SHP77 (cell line): ENCODE measurements at places on chromosomes 5 and 9.

GRCh38 chr9:98627296-98627695, 81.4 kb downstream of the GABBR2 start:
- no peak for DNase-seq

DNA sequence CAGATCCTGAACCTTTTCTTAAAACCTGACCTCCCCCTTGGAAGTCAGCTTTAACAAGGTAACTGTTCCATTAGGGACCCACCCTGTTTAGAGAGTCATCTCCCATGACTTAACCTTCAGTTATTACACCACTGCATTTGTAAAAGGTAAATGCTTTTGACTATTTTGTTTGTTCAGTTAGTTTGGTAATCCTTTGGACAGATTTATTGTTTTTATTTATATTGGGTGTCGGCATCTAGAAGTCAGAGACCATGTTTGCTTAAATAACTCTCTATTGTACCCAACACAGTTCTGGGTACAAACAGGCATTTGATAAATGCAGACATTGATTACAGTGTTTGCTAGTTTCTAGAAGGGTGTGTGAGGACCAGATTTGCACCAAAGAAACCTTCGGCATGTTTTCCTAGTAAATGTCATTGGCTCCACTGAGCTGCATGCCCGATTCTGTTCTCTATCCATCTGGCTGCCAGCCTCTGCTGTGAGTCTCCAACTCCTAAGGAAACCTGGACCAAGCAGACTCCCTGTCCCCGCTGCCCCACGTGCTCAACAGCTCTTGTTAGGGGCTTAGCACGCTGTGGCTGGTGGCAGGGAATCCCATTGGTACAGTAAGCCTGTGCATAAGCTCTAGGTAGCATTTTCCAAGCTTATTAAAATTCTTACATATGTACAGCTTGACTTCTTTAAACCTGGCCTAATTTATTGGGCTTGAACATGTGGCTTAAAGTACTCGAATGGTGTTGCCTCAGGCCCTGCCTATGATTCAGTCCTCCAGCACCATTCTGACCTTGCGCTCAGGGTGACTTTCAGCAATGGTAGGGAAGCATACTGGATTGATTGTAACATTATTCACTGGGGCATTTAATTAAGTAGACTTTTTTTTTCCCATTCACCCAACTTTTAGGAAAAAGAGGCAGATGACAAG, 6.6 kb downstream of the PCBD2 start:
- DNase-seq, result no peak

DNA sequence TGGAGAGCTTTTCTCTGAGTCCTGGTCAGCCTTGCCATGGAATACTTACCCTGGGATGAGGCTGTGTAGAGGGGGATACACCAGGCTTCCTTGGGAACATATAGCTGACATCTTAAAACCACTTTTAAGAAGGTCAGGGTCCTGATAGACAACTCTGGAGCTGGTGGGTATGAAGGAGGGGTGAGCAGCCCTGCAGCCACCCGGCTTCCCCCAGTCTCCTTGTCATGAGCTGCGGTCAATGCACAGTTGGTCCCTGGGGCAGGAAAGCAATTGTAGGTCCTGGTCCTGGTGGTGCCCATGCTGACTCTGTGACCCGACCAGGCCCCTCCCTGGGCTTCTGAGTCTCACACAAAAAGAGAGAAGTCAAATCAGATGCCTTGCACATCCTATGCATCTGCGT, 63.6 kb downstream of the MRPL36 start:
- DNase-seq, result no peak

GRCh38 chr5:88093765-88094164, 174.9 kb downstream of the TMEM161B start:
- no peak for DNase-seq

GRCh38 chr5:34616651-34617050, 39.5 kb upstream of the RAI14 start:
- DNase-seq, result no peak

DNA sequence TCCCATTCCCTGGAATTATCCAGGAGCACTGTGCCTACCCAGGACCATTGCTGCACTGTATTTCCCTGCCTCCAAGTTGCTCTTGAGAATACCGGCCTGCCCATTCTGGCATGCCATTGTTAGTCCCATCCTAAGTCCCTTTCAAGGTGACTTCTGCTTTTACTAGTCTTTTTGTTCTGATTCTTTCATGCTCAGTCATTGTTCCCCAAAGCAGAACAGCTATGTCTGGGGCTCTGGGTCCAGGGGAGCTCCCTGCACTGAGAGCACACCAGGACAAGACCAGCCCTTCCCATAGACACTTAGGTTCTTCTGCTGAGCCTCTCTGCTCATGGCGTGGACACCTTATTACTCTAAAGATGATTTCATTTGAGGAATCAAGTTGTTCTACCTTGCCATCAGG, 388.9 kb upstream of the KLF4 start:
- DNase-seq, result no peak

DNA sequence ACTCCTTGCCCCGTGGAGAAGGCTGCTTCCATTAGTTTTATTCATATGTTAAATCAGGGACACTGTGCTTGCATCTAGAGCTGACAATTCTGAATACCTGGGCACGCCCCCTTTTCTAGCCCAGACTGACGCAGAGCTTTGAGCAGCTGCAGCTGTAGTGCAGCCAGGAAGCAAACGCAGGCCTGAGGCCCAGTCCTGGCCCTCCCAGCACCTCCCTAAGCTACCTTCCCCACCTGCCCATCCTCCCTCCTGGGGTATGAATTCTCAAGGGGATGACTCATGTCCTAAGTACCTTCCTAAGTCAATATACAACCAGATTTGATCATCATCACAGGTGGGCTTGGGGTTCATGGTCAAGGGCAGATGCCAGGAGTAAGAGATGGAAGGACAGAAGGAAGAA, 3.5 kb downstream of the PHF19 start:
- DNase-seq, result peak; percentile 46

DNA sequence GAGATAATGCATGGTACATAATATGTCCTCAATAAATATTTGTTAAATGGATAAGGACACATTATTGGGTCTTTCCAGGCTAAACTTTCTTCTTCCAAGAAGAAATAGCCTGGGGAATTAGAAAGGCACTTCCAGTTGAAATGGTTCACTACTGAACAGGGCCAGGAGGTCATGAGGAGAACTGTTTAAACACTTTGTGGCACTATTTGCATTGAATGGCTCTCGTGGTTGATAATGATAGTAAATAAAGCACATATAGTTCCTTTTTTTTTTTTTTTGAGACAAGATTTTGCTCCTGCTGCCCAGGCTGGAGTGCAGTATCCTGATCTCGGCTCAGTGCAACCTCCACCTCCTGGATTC, 19.9 kb upstream of the CAST start:
- no peak for DNase-seq

- DNase-seq, result peak; percentile 72
These were observed 19.6 kb upstream of the LIX1 start for GRCh38 chr5:97162045-97162444.

- no peak for DNase-seq
These were observed 368.1 kb downstream of the TLE4 start for GRCh38 chr9:79939819-79940218.

DNA sequence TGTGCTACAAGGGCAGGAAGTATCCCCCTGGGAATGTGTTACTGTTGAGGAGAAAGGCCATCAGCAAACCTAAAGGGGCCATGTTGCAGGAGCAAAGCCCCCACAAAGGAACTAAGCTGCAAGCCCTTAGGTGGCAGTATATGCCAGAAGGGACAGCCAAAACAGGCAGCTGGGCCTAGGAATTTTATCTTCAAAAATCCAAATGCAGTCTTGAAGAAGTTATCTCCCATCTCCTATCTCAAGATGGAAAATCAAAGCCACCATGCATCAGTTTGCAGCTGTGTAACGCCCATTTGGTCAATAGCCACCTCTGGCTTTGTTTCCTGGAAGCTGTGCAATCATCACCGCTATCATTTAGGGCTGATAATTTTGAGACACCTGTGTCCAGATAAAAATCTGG, 400.3 kb downstream of the ARHGEF28 start:
- DNase-seq, result no peak

DNA sequence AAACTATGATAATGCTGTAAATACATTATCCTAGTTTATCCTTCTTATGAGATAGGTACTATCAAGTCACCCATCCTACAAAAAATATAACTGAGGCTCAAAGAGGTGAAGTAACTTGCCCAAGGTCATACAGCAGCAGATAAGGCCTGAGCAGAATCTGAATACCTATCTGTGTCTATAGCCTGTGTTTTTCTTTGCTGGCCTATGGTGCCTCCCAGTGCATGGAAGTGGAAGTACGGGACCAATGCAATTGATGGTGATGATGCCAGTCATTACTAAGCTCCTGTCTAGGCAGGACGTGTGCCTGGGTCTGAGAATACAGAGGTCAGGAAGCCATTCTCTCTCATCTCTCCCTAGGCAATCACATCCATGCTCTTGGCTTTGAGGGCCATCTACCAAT, 67.8 kb downstream of the FAT2 start:
- DNase-seq, result peak; percentile 11

DNA sequence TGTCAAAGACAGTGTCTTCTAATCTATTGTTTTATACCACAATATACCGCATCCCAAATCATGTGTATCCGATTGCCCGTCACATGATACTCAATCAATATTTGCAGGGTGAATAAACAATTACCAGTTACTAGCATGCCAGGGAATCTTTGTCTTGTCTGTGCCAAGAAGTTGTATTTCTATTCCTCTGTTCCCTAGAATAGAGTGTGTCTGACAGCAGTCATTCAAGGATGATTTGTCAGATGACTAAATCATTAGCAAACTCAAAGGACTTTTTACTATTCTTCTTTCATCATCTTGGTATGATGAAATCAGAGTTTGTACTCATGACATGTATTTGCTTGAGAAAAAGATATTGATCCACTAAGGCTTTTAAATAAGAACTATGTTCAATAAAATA, 348.8 kb downstream of the HTR1A start:
- DNase-seq, result no peak

- DNase-seq, result no peak
These were observed 56.1 kb downstream of the AGXT2 start for GRCh38 chr5:34991486-34992238.

GRCh38 chr9:16002816-16003215, 450.0 kb downstream of the CCDC171 start:
- no peak for DNase-seq

DNA sequence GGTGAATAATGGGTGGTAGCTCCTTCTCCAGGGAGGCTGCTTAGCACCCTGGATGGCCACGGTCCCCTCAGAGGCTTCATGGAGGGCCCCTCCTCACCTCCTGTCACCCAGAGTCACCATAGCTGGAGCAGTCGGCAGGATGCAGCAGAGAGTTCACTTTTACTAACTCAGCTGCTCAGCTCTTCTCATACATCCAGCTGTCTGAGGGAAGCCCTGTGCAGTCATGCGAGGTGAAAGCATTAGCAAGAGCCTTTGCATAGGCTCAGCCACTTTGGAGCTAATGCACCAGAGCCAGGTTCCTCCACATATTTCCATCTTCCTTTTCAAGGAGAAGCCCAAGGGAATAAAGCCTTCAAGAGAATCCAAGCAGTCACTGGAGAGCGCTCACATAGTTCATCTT, 499.2 kb downstream of the BNC2 start:
- DNase-seq, result peak; percentile 11

DNA sequence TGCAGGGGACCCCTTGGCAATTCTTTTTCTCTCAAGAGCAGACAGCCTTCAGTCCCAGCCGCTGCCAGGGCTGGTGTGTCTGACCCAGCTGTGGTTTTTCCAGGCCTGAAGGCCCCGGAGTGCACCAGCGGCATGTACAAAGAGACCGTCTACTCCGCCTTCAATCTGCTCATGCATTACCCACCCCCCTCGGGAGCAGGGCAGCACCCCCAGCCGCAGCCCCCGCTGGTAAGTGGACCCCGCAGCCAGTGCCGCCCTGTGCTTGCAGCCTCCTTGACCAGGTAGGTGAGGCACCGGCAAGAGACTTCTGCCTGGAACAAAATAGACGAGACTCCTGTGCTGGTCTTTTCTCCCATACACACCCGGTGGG, 1.3 kb downstream of the TCF7 start:
- DNase-seq, result no peak

- DNase-seq, result no peak
These were observed 94.2 kb downstream of the DPYSL3 start for GRCh38 chr5:147415651-147416050.

DNA sequence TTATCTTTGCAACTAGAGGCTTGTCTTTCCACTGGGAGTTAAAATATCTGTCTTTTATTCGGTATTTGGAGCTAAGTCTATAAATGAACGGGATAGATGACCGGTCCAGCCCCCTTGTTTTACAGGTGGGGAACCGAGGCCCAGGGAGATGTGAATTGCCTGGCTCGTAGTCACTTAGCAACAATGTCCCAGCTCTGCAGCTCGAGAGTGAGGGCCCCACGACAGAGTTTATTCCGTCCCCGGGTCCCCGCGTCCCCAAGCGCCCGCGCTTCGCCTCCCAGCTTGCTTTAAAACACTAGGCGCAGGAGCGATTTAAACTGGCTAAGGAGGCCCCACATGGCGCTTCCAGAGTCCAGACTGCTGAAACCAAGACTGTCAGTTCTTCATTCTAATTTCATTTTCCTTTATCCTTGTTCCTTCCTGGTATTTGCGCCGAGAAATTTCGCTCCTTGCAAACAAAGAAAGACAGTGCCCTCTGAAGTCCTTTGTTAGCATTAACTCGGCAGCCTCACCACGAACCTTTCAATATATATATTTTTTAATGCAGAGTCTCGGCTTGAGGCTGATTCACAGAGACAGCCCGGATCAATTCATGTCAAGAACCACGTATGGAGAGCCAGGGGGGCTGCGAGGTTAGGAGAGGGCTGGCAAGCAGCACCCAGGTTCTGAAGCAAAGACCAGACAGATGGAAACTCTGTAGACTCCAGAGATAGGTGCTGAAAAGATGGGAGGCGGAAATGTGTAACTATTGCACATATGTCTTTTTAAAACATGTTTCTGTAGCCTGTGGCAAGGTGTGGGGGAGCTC, 1.4 kb upstream of the ENC1 start:
- DNase-seq, result no peak

- DNase-seq, result no peak
These were observed 90.7 kb upstream of the ADRA1B start for GRCh38 chr5:159825551-159826051.

GRCh38 chr5:16727755-16728325, 111.0 kb upstream of the RETREG1 start:
- peak; percentile 71 for DNase-seq

DNA sequence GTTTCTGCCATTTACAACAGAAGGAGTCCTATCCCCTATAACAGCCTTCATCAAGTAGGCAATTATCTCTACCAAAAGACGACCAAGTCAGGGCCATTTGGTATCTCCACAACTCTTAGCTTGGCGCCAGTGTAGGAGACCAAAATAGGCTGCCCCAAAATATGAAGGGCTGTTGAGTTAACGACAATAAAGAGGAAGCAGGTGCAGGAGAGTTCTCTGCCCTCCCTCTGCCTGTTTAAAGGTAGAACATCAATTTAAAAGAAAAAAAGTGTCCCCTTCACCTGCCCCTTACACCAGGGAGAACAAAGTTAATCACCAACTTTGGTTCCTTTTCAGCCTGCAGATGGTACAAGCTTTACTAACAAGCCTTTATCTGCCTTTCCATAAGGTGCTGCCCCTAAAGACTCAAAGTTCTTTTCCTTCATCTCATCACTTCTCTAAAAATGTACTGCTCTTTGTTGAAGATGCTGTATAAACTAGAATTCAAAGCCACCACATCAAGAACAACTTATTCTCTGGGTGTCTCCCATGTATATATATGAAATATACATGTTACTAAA, 33.3 kb downstream of the PPP1R2B start:
- no peak for DNase-seq

GRCh38 chr9:12699529-12699928, 6.3 kb downstream of the TYRP1 start:
- no peak for DNase-seq
